Astrocyte of the cerebellum (primary cell): ENCODE measurements at places on chromosomes 5 and 9.
A peak's percentile ranks its signal among the peaks of the same experiment; 100 is the strongest.

DNA sequence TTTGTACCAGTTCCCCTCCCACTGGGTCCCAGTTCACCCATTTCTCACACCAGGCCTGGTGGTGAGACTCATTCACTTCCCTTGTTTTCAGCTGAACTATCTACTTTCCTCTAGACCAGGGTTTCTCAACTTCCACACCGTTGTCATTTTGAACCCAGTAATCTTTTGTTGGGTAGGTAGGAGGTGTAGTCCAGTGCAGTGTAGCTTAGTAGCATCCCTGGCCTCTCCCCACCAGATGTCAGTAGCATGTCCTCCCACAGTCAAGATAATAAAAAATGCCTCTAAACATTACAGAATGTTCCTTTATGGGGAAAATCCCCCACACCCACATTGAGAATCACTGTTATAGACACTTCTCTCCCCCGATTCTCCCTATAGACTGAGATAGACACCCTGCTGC, 299.1 kb downstream of the EPB41L4A start:
- DNase-seq, result no peak

DNA sequence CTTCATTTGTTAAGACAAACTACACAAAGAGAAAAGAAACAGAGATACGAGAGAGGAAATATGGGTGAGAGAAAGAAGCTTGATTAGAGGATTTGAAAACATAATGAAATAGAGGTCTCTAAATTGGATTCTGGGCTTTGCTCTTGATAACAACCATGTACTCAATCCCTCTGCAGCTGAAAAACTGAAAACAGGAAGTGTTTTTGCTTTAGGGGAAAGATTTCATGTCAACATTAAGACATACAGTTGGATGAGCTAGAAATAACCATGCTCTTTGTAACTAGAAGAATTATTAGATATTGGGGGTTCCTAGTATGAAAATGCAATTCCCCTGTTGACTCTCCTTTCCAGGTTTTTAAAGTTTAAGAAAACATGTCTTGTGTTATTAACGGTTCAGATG, 21.9 kb downstream of the CRHBP start:
- no peak for DNase-seq

DNA sequence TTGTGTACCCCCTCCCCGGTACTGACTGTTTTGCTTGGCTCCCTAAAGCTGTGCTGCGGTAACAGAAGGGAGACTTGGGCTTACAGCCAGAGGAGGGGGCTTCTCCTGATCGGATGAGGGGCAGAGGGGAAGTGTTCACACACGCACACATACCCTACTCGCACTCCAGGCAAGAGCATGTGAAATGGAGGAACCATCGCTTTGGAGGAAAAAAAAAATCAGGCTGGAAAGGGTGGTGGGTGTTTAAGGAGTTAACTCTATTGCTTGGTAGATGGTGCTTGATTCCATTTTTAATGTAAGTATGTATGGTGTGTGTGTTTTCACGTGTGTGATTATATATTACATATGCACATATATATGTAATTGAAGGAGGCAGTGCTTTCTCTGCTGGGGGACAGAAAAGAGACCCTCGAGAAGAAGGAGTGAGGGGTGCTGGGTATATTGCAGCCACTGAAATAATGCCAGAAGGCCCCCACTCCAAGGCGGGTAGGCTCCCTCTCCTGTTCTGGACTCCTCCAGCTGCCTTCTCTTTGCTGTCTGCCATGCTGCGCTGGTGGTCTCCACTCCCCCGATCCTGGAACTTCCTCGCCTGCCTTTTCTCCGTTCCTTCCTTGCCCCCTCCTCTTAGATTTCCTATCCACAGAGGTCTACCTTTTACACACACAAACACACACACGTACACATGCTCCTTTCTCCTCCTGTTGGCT, 721 bp downstream of the GRIA1 start:
- DNase-seq, result no peak

- DNase-seq, result no peak
Measured at GRCh38 chr5:137269946-137270345, 229.2 kb downstream of the SPOCK1 start.

DNA sequence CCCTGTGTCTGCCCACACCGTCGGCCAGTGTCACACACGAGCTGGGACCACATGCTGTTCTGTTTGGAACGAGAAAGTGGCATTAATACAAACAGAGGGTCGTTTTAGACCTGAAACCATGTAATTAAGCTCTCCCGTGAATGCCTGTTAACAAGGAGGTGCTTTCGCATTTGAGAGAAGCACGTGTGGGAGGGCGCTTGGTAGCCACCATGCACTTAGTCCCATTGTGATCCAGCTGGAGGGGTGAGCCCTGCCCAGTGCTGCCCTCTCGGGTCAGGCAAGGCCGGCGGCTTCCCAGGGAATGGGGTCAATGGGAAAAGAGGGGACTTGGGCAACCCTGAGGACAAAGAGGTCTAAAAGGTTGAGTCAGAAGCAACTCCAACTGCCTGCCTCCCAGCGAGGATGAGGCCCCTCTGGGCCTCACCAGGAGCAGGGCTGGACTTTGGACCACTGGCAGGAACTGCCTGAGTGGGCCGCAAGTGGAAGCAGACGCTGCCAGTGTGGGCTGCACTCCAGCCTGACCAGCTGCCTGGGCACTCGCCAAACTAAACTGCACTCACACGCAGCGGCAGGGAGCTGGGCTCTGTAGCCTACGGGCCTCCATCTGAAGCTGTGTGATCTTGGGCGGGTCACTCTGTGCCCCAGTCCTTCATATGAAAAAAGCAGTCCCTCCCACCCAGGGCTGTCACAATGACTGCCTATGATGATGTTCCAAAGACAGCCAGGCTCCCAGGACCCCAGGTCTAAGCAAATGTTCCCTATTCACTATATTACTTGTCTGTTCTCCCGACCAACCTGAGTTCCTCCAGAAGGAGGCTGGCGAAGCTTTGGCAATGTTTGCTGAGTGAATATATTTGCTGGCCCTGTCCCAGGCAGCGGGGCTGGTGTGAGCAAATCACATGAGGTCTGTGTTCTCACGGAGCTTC, 195.7 kb downstream of the CDK5RAP2 start:
- DNase-seq, result peak; percentile 41

GRCh38 chr5:121264605-121265004, 587.1 kb upstream of the FTMT start:
- DNase-seq, result no peak
